Activated T-cell treated with anti-CD3 and anti-CD28 coated beads, Interleukin-2, amount 50 U/mL, for 48 hours (primary cell): ENCODE measurements at places on chromosomes 3 and 15.

GRCh38 chr3:151903501-151903991, 30.1 kb downstream of the SUCNR1 start:
- DNase-seq, result no peak

- DNase-seq, result no peak
These were observed 104.6 kb downstream of the LSM3 start for GRCh38 chr3:14283092-14283812.

DNA sequence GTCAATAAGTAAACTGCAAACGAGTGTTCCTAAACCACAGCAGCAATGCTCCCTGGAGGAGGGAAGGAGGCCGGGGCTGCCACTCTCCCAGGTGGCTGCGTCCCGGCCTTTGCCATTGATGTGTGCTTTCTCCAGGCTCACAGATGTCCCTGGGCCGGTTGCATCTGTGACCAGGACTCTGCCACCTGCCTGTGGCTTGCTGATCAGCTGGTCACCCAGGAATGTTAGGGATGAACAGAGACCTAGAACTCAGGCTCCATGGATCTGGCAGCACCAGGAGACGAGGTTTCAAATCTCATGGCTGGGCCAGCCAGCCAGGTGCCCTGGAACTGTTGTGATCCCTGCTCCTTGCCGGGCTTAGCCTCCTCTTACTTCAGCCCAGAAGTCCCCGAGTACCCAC, 65.7 kb downstream of the KLF15 start:
- no peak for DNase-seq

DNA sequence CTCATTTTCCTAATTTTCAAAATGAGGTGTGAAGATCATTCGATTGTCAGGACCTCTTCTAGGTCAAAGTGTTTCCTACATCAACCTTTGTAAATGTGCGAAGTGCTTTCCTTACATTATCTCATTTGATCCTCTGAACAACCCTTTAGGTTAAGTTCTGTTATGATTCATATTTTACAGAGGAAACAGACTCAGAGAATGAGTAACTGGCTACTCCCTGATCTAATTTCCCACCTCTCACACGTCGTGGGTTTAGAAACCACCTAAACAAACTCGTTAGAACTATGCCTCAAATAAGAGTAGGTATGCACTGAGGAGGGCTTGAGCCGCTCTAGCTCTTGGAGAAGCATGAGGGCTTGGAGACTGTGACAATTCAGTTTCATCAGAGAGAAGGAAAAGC, 148.6 kb downstream of the CD47 start:
- peak; percentile 35 for DNase-seq

- no peak for DNase-seq
These were observed 5.1 kb downstream of the ABI3BP start for GRCh38 chr3:100988080-100988479.

GRCh38 chr15:70053716-70054229, 43.9 kb downstream of the TLE3 start:
- no peak for DNase-seq

DNA sequence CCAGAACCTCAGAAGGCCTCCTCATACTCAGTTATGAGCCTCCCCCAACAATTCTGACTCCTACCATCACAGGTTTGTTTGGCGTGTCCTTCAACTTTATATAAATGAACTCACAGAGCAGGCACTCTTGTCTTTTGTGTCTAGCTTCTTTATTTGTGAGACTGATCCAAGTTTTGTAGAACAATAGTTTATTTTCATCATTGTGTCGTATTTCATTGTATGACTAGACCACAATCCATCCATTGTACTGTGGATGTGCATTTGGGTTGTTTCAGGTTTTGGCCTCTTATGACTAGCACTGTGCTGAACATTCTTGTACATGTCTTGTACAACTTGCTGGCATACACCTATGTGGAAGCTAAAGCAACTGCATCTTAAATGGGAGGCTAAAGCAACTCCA, 292.8 kb upstream of the LYSMD4 start:
- DNase-seq, result no peak

- no peak for DNase-seq
These were observed 34.0 kb upstream of the ZNF639 start for GRCh38 chr3:179288845-179289244.

GRCh38 chr3:53729159-53729558, 117.1 kb downstream of the CHDH start:
- no peak for DNase-seq

- no peak for DNase-seq
These were observed 410.3 kb upstream of the TBL1XR1 start for GRCh38 chr3:177607589-177607988.

GRCh38 chr3:193884027-193884426, 251.9 kb upstream of the HES1 start:
- no peak for DNase-seq

DNA sequence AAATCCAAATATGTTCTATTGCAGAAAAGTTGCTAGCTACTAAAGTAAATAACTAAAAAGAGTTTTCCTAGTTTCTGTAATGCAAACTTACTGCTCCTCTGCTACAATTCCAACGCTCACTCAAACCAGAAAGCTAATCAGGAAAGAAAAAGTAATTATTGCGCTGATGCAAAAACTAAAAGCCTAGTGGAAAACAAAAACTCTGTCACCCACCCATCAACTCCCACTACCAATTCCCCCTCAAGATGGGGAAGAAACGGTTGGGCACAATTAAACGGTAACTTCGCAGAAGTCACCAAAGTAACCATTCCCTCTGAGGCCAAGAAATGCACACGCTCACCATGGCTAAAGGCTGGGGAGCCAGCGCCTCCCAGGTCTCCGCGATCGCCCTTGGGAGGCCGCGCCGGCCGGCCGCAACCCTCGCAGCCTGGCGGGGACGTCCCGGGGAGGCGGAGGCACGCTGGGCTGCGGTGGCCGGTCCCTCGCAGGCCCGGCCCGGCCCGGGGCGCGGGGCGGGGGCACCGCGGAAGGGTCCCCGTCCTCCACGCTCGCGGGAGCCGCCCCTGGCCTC, 684 bp downstream of the SLTM start:
- DNase-seq, result no peak

DNA sequence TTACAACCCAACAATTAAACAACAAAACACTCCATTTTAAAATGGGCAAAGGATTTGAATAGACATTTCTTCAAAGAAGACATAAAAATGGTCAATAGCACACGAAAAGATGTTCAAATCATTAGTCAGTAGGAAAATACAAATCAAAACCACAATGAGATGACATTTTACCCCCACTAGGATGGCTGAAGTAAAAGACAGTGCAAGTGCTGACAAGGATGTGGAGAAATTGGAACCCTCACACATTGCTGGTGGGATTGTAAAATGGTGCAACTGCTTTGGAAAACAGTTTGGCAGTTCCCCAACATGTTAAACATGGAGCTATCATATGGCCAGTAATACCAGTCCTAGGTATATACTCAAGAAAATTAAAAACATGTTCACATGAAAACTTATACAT, 11.6 kb downstream of the GALNT15 start:
- no peak for DNase-seq

DNA sequence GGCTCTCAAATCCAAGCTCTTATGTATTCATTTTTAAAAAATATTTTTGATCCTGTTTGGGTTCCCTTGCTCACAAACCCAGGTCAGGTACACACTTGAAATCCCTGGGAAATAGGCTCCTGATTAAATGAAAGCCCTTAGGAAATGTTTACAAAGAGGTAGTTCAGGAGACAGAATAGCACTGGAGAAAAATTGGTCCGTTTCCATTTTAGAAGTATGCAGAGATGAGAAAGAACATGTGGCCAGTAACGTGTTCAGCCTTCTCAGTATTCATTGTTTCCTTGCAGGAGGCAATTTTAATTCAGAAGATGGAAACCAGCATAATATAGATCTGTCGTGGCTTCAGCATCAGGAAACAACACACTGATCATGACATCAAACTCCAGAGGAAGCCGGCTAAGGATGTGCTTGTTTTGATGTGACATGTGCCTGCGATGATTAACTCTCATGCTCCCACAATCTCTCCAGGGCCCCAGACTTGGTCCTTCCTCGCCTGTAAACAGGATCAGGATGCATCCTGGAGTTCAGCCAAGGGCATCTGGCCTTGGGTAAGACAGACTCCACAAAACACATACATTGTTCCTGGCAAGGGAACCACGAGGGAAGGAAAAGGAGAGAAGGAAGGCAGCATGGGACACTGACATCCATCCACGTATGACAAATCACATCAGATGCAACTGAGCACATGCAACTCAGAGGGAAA, 350.5 kb upstream of the THBS1 start:
- DNase-seq, result no peak

DNA sequence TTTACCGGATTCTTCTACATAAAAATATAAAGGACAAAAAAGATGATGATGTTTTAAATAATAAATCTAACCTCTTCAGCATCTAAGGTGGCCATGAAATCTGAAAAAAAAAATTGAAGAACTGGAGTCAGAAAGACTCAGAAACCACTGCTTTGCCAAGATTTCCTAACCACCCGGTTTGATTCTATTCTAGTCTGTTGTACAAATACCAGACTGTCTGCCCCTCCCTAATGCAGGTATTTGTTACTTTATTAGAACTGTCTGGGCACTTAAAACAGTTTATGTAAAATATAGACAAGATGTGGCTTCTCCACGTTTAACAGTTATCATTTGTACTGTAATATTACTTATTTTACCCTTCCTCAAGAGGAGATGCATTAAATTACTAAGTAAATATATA, 48.8 kb downstream of the UACA start:
- DNase-seq, result no peak

- DNase-seq, result no peak
These were observed 204.7 kb downstream of the SV2B start for GRCh38 chr15:91304786-91305185.

GRCh38 chr3:25385807-25386460, 42.1 kb upstream of the RARB start:
- DNase-seq, result no peak

- DNase-seq, result no peak
These were observed 38.0 kb upstream of the RFTN1 start for GRCh38 chr3:16551342-16551976.

DNA sequence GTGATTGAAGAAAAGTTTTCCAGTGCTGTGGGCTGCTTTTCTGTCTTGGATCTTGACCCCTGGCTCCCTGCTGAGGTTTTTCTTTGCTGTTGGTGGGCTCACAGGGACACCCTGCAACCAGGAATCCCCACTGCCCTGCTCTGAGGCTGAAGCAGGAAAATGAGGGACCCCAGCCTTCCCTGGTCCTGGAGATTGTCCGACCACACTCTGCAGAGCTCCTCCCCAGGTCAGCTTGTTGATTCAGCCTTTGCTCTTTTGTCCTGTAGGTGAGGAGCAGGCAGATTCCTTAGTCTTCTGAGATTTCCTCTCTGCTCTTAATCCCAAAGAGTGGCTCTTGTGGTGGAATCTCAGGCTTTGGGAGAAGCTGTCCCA, 194.5 kb downstream of the RPLP1 start:
- no peak for DNase-seq

DNA sequence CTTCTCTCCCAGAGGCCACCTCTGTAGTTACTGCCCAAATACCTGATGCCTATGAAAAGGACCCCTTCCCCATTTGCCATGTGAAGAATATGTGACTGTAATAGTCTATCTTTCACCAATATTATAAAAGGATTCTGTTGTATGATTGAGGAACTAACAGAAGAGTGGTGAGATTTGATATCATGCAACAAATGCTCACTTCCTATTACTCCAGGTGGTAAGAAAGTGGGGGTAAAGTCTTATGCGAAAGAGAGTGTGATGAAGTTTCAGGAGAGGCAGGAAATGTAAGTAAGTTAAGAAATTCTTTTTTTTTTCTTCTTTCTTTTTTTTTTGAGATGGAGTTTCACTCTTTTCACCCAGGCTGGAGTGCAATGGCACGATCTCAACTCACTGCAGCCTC, 24.4 kb upstream of the RAP2B start:
- DNase-seq, result no peak

DNA sequence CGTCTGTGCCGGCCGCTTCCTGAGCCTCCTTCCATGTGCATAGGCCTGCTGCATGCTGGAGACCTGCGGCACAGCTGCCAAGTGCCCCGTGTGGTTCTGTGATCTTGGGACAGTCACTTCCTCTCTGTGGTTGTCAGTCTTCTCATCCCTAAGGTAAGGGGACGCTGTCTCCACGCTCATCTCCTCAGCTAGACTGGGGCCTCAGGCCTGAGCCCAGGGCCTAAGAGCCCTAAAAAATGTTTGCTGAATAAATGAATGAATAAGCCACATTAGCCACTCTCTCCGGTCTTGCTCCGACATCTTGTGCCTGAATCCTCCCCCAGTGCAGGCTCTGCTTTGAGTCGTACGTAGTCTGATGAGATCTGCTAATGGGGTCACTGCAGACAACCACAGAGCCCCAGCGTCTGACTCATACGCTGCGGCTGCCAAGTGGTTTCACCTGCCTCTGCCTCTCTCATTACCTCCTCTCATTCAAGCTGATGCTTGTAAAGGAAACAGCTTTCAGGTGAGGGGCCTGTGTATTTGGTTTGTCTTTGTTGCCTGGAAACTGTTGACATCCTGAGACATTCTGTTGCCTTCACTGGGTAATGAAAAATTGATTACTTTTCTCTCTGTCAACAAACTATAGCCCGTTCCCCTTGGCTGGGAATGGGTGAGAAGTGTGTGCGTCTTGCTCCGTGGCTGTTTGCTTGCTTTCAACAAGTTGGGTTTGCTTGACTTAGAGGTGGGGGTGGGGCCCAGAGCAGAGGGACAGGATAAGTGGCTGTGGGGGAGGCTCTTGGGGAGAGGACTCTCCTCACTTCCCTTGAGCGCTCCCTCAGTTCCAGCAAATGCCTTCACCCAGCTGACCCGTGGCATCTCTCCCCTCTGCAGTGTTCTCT, 15.9 kb downstream of the RPLP1 start:
- DNase-seq, result peak; percentile 83

DNA sequence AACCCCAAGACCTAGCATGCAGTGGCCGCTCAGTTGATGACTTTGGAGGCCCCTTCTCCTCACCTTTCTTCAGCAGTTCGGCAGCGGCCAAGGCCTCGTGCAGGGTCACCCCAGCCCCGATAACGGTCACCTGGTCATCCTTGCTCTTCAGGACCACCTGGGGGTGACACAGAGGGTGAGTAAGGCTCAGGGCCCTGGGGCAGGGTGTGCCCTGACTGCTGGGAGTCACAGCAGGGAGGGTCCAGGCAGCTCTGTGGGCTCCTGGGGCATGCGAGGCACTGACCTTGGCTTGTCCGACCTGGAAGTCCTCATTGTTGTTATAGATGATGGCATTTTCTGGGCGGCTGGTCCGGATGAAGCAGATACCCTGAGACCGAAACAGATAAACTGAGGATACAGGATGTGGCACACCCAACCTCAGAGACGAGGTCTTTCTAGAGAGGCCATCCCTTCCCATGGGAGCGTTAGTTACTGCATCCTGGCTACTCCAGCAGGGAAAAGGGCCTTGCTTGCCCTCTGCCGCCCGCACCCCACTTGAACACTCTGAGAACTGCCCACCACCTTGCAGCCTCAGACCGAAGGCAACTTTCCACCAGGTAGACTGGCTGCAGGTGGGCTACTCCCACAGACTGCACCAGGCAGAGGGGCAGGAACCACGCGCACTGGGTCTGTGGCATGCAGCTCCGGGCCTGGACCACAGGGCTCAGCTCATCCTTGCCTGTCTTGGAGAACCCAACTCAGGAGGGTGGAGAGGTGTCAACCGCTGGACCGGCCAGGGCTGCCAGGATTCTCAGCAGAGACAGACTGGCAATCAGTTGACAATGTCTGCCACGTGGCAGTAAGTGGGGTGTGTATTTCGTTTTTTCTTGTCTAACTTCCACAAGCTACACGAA, 27.6 kb downstream of the TKT start:
- DNase-seq, result no peak
